Sigmoid colon (tissue), 7 donors: ENCODE measurements at places on chromosomes 1 and 21. TPM values are rescaled to one million over a fixed set of nuclear protein-coding genes. Genes with fewer than 3 reads are reported as not detected.

Gene SPRR2F
- not detected for total RNA-seq

Gene MOV10
- total RNA-seq: 18.2 TPM

Gene TPRG1L
- total RNA-seq: 49.2 TPM

Gene HSPB7
- 44.4 TPM for total RNA-seq

Gene KCNJ15
- not detected for total RNA-seq

Gene VWA5B1
- not detected for total RNA-seq

DNA sequence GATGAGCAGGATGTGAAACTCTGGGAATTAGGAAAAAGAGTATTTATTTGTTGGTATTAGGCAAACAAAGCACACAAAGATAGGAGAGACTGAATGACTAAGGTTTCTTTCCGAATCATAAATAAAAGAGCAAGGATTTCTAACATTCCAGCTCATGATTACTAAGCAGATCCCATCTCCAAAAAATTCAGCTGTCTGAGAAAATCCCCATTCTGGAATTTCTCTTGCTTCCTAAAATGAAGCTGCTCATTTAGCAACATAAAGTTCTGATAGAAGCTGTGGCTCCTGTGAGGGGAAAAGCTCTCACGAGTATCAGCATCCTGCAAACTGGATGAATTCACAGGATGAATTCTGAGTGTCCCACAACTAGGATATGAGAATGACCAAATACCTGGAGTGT lies 6.7 kb upstream of the SH2D5 start:
- no peak overlapping the region for H3K4me3 ChIP-seq
- H3K27ac ChIP-seq: no peak overlapping the region
- H3K36me3 ChIP-seq: peaks cover 10% of the 10 kb centered on the region
- DNase-seq: no peak
- no peaks in the 10 kb centered on the region for H3K4me1 ChIP-seq

DNA sequence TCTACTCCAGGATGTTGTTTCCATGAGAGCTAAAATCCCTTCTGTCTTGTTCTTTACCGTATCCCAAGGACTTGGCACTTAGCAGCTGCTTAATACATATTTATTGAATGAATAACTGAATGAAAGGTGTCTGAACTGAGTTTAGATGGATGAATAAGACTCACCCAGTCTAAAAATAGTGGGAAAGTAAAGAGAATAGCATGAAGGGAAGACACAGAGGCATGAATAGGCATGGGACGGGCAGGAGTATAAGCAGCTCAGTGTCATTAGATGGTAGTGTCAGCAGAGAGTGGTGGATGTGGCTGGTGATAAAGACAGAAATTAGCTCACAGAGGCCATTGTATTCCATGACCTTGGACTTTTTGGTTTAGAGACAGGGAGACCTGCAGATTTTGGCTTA lies 9.2 kb downstream of the IL12RB2 start:
- no peaks in the 10 kb centered on the region for H3K27me3 ChIP-seq
- no peak for DNase-seq
- no peaks in the 10 kb centered on the region for H3K4me1 ChIP-seq
- H3K36me3 ChIP-seq: no peaks in the 10 kb centered on the region
- no peak overlapping the region for H3K27ac ChIP-seq

- no peaks in the 10 kb centered on the region for H3K4me1 ChIP-seq
- no peaks in the 10 kb centered on the region for H3K36me3 ChIP-seq
- no peak overlapping the region for H3K4me3 ChIP-seq
- H3K27me3 ChIP-seq: no peaks in the 10 kb centered on the region
- no peak for DNase-seq
- H3K27ac ChIP-seq: no peak overlapping the region
Observed at GRCh38 chr21:15164678-15165303, 100.0 kb upstream of the NRIP1 start.

DNA sequence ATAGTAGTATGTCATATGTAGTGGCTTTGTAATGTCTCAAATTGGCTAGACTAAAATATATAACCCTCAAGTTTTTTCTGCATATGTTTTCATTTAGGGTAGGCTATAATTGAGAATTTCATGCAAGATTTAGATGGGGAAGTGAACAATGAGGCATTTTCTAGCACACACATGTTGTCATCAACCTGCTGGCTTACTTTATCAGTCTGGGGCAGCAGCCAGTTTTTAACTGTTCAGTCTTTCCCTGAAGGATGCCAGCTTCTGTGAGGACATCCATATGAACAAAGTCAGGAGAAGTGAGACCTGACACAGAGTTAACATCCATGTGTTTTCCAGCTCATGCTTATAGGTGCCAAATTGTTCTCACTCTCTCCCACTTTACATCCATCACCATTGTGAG lies 74.7 kb upstream of the OLFM3 start:
- no peaks in the 10 kb centered on the region for H3K36me3 ChIP-seq
- H3K4me1 ChIP-seq: no peaks in the 10 kb centered on the region
- no peak overlapping the region for H3K4me3 ChIP-seq
- DNase-seq: no peak

DNA sequence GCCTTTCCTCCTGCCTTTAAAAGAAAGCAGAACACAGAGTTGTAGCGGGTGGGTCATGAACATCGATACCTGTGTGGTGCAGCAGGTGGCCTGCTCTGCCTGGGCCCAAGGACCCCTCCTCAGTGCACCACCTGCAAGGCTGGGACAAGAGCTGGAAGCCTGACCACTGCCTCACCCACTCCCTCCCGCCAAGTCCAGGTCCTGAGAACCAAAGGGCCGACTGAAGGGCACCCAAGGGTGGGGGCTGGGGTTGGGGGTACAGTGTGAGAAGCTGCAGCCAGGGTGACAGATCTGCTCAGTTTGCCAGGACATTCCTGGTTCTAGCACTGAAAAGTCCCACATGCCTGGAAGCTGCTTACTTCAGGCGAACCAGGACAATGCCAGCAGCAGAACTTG lies 36.1 kb downstream of the NTPCR start:
- H3K27ac ChIP-seq: no peak overlapping the region
- peak; percentile 33 for DNase-seq
- no peak overlapping the region for H3K4me3 ChIP-seq
- H3K36me3 ChIP-seq: no peaks in the 10 kb centered on the region

DNA sequence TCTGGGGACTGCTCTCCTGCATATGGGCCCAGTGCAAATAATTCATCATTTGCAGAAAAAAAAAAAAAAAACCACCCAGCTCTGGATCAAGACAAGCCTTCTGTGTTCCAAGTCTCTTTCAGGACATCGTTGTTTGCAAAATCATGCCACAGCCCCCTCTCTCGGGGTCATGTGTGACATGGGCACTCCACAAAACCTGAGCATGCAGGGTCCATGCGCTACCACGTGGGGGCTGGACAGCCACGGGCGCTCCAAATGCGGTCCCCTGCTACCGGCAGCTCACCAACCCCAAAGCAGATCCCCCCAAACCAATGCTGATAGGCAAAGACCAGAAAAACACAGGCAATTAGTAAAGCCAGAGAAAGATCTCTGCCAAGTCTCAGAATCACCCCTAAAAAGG lies 17.6 kb downstream of the NPHP4 start:
- H3K4me1 ChIP-seq: no peaks in the 10 kb centered on the region
- no peaks in the 10 kb centered on the region for H3K27me3 ChIP-seq
- H3K27ac ChIP-seq: no peak overlapping the region

DNA sequence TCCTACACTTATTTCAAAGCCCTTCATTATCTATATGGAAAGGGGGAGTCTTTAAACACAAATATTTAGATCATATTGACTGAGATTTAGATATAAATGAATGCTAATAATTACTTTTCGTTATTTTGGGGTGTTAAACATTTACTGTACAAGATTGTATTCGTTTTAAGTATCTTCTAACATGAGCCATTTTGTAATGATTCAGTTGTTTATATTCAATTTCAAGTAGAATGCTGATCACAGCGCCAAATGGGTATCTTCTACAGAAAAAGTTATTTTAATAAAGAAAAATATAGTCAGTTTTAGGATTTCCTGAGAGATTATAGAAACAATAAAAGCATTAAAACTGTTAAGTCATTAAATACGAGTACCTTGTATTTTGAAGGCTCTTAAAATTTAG lies 104.5 kb upstream of the HNRNPU start:
- H3K4me3 ChIP-seq: peak overlapping the region; percentile 85
- peak overlapping the region; percentile 100 for H3K27ac ChIP-seq
- H3K27me3 ChIP-seq: no peaks in the 10 kb centered on the region

DNA sequence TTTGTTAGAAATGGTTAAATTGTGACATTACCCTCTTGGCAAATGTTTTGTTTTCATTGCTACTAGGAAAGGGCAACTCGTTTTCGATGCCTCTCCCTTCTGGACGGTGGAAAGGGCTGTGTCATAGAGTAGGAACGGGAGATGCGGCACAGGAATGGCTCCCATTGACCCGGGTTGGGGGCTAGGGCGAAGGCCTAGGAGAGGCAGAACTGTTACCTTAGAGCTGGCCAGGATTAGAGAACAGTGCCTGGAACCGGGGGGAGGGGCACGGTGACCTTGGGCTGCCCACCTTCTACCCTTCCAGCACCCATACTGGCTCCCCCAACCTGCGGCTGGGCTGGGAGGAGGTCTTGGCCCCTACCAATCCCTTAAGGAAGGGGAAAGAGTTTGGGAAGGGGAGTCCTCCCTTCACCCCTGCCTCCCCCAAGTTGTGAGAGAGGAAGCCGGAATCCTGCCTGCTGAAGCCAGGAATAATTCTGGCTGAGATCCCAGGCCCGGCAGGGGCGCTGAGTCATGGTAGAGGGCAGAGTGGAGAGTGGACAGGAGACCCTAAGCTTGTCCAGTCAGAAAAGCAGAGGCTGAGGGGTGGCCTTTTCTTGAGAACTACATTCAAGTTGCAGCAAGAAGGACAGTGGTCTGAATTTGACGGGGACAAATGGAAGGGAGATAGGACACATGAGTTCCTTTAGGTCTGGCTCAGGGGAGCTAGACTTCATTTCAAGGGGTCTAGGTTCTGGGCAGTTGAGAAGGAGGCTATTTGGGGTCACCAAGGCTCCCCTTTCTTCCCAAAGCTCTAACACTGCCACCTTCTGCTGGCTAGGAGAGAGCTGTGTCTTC lies 8.2 kb downstream of the LMNA start:
- no peaks in the 10 kb centered on the region for H3K36me3 ChIP-seq
- peak overlapping the region; percentile 98 for H3K27ac ChIP-seq
- peak overlapping the region; percentile 12 for H3K4me3 ChIP-seq

GRCh38 chr1:20896826-20897225 lies 109.7 kb upstream of the HP1BP3 start:
- no peak overlapping the region for H3K4me3 ChIP-seq
- no peaks in the 10 kb centered on the region for H3K27me3 ChIP-seq

DNA sequence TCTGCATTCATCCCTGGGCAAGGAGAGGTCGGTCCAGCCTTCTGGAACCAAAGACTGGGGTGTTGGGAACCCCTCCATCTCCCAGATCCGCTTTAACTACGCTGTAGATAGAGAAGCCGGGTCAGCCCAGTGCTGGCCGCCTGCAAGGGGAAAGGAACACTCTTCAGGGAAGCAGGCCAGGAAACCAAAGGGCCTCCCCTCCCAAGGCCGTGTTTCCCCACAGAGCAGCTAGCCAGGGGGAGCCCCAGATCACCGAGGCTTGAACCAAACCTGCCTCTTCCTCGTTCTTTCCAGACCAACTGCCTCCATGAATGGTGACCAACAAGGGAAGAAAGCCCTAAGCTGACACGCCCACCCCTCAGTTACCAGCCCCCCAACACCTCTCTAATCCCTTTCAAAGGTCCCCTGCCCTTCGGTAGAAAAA lies 1.2 kb upstream of the CHD5 start:
- H3K36me3 ChIP-seq: no peaks in the 10 kb centered on the region
- H3K4me3 ChIP-seq: no peak overlapping the region
- no peak overlapping the region for H3K27ac ChIP-seq

DNA sequence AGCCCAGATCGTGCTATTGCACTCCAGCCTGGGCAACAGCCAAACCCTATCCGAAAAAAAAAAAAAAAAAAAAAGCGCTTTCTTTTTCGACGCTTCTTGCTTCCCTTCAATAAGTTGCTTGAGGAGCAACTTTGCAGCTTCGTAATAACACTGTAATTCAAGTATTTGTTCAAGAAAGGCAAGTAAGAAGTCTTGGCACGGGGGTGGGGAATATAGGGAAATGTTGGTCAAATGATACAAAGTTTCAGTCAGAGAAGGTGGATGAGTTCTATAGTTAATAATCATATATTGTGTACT lies 871 bp upstream of the PSMA5 start:
- no peaks in the 10 kb centered on the region for H3K36me3 ChIP-seq
- peak overlapping the region; percentile 60 for H3K4me3 ChIP-seq
- H3K4me1 ChIP-seq: peaks cover 41% of the 10 kb centered on the region
- peak overlapping the region; percentile 86 for H3K27ac ChIP-seq
- H3K27me3 ChIP-seq: no peaks in the 10 kb centered on the region

DNA sequence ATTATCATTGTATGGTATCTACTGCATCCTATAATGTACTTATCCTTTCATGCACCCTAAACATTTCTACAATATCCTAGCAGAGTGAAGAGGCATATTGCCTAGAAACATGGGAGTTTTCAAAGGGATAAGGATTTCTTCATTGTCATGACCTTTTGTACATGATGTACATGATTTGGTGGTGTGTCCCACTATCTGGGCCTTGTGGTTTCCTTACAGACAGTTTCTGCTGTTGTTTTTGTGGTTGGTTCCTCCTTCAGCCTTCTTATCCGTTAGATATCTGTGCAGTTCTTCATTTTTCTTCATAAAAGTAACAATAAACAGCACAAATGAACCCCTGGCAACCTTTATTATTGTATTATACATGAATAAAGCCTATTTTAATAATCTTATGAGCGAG lies 70.4 kb upstream of the BACH1 start:
- H3K4me3 ChIP-seq: no peak overlapping the region
- no peaks in the 10 kb centered on the region for H3K27me3 ChIP-seq
- no peak for DNase-seq
- no peaks in the 10 kb centered on the region for H3K36me3 ChIP-seq
- H3K27ac ChIP-seq: no peak overlapping the region

DNA sequence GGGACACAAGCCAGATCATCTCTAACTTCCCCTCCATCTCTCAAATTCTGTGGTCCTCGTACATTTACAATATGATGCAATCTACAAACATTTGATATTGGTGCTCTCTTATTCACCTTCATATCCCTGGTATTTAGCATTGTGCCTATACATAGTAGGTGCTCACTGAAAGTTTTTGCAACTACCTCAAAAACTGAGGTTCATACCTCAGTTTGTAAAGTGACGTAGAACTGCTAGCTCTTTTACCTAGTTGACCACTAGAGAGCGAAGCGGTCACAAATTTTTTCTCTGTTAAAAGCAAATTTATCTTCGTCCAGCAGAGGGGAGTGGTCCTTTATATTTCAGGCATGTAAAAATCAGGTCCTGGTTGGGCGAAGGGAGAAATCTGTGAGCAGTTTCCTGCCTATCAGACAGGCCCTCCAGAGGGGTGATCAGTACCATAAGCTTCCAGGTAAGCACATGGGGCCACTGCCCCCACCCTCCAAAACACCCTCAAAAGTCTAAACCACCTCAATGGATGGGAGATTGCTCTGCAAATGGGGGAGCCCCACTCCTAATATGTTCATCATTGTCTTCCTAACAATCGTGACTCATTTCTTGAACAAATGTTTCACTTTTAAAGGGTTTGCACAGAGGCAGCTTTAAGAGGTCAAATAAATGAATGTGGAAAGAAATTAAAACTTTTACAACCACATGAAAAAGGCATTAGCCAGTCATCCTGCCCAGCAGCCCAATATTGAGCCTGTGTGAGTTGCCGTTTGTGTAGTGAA lies 10.6 kb upstream of the HLCS start:
- peaks cover 9% of the 10 kb centered on the region for H3K4me1 ChIP-seq
- no peaks in the 10 kb centered on the region for H3K36me3 ChIP-seq
- no peaks in the 10 kb centered on the region for H3K27me3 ChIP-seq
- no peak for DNase-seq
